ENCODE measurements at places on chromosomes 16 and 17.
A peak's percentile ranks its signal among the peaks of the same experiment; 100 is the strongest.

DNA sequence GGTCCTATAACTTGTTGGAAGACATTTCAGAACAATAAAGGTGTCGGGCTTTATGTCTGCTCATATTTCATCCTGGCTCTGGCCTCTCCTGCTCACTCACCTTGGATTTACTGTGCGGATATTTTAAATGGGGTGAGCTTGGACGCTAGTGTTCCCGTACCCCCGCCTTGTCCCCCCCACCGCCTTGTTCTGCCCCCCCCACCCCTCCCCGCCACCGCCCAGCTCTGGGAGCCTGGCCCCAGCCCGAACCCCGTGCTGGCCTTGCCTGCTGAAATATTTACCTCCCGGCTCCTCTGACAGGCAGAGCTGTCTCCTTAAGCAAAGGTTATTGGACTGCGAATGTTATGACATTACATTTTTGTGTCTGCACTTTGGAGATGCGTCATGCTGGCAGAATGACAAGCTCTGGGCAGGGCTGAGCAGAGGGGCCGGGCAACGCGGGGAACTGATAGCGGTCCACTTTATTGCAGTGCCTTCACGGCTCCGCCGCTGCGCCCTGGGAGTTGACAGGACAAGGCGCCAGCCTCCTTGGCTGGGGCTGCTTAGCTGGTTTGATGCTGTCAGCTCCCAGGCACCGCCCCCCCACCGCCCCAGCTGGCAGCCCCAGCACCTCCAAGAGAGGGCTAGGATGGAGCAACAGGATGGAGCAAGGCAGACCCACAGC is 222.5 kb upstream of the GSE1 start:
- DNase-seq = peak; percentile 94

DNA sequence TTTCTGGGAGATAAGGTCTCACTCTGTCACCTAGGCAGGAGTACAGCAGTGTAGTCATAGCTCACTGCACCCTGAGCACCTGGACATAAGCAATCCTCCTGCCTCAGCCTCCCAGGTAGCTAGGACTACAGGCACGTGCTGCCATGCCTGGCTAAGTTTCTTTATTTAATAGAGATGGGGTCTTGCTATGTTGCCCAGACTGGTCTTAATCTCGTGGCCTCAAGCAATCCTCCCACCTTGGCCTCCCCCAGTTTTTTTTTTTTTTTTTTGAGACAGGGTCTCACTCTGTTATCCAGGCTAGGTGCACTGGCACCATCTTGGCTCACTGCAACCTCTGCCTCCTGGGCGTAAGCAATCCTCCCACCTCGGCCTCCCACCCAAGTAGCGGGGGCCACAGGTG is 21.1 kb downstream of the DDX19B start:
- DNase-seq = no peak

DNA sequence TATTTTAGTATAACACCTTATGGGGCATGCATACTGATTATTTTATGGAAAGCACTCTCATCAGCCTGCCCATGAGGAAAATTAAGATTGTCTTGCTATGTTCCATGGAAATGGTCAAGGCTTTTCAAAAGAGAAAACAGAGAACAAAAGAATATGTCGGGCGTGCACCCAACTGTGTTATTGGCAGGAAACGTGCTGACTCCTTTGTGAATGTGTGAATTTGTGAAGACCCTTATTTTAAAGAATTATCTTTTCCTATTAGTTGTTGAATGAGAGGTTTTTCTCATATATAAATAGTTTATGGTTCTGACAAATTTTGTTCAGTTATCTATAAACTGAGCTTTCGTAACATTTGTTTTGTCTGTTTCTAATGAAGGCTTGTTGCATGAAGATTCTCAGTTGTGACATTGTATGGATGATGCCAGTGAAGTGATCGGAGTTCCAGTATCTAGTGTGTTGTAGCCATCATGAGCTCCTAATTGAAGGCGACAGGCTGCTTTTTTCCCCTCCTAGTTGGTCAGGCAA is 180.0 kb downstream of the BCAS3 start:
- no peak for DNase-seq

GRCh38 chr17:52148288-52148968 is 10.1 kb downstream of the CA10 start:
- DNase-seq = peak; percentile 16

- no peak for DNase-seq
These were observed 555 bp downstream of the HDAC5 start for GRCh38 chr17:44122816-44123355.

- no peak for DNase-seq
These were observed 17.2 kb upstream of the TMEM92 start for GRCh38 chr17:50256826-50257618.

DNA sequence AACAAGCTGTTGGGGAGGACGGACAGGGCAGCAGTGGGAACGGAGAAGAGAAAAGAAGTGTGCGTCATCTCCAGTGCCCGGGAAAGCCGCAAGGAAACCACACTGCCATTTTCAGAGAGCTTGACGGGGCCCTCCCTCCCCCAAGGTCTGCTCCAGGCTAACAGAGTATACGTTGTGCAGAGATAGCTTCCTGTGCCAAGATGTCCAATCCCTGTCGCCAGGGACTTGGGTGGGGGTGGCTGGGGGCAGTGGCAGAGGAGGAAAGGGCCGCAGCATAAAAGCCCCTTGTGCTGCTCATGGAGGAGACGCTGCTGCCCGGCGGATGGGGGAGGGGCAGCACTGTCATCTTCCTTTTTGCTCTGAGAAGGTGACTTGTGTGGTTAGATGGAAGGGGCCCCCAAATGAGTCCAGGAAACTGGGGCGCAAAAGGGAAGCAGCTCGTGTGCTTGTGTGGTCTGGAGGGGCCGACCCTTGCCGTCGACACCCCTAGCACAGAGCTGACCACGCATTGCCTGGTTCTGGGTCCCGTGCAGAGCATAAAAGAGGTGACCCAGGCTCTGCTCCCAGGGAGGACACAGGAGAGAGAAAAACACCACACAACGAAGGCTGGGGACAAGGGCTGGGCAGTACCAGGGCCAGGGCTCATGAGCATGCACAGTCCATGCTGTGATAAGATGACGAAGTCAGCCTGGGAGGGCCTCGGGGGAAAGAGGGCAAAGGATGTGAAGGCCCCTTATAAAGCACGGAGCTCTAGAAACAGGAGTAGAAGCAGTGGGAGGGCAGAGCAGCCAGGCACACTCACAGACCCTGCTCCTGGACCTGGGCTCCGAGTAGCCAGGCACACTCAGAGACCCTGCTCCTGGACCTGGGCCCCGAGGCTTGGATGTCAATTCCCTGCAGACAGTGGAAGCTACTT is 372.7 kb downstream of the SLC39A11 start:
- no peak for DNase-seq

GRCh38 chr16:59886021-59886420 is 1151.9 kb upstream of the GOT2 start:
- DNase-seq = peak; percentile 88
